ENCODE measurements at places on chromosomes 5 and 9.

- no peak for DNase-seq
These were observed 112.4 kb downstream of the FBXO4 start for GRCh38 chr5:42037379-42037932.

GRCh38 chr5:74092766-74093165 is 466.8 kb downstream of the ARHGEF28 start:
- DNase-seq, result no peak

GRCh38 chr5:15577132-15577531 is 77.2 kb downstream of the FBXL7 start:
- DNase-seq, result no peak

DNA sequence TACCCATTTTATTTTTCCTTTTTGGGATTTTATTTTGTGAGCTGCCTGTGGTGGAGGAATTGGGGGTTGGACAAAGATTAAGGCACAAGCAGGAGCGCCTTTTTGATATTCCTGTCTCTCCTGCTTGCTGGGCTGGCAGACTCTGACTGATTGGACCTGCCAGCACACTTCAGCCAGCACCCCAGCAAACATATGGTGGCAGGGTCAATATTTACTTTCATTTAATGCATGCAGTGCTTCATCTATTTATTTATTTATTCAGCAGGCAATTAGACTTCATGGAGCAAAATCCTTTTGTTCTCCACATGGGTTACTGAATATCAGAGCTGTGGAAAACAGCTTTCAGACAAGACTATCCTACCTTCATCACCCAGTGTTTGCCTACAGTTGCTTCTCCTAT is 48.4 kb upstream of the EPB41L4A start:
- no peak for DNase-seq

DNA sequence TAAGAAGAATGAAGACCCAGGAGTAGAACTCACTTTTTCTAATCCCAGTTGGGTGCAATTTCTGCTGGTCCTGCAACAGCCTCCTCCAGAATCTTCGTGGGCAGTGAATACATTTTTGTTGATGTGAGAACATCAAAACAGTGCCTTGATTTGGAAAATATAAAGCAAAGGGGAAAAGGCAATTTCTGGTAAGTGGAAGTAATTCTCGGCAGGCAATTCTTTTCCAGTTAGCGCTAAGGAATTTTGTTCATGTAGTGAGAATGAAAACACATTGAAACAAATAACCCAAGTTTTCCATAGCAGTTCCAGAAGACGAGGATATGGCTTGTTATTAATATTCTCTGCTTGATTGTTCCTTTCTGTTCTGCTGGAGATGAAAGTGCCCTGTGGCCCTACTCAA is 178.7 kb downstream of the SPATA31D1 start:
- no peak for DNase-seq

DNA sequence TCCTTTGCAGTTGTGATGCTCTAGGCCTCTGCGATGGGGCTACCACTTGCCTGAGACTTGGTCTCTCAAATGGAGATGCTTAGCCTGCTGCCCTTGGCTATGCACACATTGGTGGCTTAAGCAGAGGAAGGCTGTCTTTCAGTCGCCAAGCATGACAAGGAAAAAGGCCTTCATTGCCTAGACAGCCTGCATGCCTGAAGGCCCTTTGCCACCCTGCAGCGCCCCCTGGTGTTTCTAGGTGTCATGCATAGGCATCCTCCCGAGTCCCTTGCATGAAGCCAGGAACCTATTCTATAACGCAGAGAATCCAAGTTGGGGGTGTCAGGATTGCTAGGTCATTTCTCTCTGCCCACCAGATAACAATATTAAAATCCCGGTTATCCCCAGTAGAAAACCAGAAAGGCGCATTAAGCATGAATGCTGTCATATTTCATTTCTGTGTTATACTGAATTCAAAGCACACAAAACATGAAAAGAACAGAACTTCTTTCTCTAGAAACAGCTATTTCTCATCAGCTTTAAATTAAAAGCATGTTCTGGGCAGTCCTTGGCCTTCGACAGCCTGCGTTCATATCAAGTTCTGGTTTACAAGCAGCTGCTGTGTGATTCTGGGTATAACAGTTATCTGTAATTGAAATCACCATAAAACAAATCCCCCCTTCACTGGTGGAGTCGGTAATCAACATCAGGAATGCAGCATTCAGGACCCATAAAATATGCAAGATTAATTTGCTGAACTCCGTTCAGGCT is 59.7 kb upstream of the TRPC7 start:
- peak; percentile 5 for DNase-seq

DNA sequence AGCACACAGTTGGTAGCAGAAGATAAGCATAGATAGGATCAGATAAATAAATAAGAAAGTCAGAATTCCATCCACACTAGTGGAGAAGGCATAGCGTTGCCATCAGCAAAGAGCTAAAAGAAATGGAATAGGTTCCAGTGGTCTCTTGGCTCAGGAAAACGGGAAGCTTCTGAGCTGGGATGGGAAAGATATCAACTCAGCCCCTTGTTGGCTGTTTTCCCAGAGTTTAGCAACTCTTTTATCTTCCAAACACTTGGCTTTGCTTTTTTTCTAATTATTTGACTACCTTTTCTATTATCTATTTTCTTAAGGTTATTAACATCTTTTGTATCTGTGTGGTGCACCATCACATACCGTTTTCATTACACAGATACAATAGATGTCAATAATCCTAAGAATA is 445.7 kb upstream of the TRPC7 start:
- no peak for DNase-seq

GRCh38 chr9:121765021-121765950 is 113.9 kb downstream of the DAB2IP start:
- peak; percentile 51 for DNase-seq

GRCh38 chr9:119416793-119417192 is 47.6 kb upstream of the BRINP1 start:
- DNase-seq, result no peak

DNA sequence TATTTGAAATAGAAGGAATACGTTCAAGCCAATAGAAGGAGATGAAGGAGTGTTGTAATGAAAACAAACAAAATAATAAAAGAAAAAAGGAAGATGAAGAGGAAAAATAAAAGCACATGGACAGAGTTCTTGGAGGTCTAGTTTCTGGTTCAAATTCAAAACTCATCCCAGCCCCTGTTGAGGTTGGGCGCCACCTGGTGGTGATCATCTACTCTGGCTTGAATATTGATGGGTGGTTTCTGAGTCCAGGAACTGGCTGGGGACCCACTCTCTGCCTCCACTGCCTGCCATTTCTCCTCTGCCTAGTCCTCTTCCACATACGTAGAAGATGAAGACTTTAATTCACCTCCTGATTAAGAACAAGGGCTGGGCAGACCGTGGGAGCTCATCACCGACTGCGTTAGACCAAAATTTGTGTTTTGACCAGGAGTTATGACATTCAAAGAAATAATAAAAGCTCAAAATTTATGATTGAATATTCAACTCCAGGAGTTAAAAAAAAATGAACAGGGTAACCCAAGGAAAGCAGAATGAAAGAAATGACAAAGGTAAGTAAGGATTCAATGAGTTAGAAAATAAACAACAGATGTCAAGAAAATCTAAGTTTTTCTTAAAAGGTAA is 99.0 kb upstream of the SLC1A3 start:
- peak; percentile 50 for DNase-seq

- DNase-seq, result no peak
These were observed 108.6 kb downstream of the TRIO start for GRCh38 chr5:14251733-14252132.
